Stimulated activated CD8-positive, alpha-beta memory T cell treated with anti-CD3 and anti-CD28 coated beads, Interleukin-4, amount 100 ng/mL, for 48 hours (primary cell): ENCODE measurements at places on chromosomes 3 and 15.
A peak's percentile ranks its signal among the peaks of the same experiment; 100 is the strongest.

- DNase-seq = no peak
Observed at GRCh38 chr3:63046152-63046551, 170.9 kb upstream of the CADPS start.

DNA sequence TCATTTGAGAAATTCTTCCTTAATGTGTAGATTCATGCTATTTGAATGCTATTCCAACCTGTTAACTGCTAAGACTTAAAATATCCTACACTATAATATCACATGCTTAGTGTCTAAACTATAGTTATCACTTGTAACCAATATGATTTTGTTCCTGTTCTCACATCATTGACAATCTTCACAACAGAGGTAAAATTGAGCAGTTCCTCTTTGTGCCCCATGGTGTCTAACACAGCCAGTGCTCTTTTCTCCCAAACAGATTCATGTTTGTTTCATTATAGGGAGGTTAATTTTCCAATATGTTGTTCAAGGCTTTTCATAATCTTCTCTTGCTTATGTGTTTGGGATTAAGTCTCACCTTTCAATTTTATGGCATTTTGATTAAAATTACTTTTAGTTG is 591.1 kb downstream of the ZPLD1 start:
- no peak for DNase-seq

GRCh38 chr15:51096976-51097375 is 2.3 kb upstream of the TNFAIP8L3 start:
- no peak for DNase-seq

GRCh38 chr15:41462084-41462795 is 31.4 kb upstream of the ITPKA start:
- DNase-seq = no peak

GRCh38 chr15:31155151-31155550 is 53.6 kb upstream of the TRPM1 start:
- no peak for DNase-seq

GRCh38 chr3:42501681-42502428 is 588 bp upstream of the VIPR1 start:
- DNase-seq = peak; percentile 77

- no peak for DNase-seq
Observed at GRCh38 chr15:75007216-75007615, 11.9 kb downstream of the SCAMP5 start.

DNA sequence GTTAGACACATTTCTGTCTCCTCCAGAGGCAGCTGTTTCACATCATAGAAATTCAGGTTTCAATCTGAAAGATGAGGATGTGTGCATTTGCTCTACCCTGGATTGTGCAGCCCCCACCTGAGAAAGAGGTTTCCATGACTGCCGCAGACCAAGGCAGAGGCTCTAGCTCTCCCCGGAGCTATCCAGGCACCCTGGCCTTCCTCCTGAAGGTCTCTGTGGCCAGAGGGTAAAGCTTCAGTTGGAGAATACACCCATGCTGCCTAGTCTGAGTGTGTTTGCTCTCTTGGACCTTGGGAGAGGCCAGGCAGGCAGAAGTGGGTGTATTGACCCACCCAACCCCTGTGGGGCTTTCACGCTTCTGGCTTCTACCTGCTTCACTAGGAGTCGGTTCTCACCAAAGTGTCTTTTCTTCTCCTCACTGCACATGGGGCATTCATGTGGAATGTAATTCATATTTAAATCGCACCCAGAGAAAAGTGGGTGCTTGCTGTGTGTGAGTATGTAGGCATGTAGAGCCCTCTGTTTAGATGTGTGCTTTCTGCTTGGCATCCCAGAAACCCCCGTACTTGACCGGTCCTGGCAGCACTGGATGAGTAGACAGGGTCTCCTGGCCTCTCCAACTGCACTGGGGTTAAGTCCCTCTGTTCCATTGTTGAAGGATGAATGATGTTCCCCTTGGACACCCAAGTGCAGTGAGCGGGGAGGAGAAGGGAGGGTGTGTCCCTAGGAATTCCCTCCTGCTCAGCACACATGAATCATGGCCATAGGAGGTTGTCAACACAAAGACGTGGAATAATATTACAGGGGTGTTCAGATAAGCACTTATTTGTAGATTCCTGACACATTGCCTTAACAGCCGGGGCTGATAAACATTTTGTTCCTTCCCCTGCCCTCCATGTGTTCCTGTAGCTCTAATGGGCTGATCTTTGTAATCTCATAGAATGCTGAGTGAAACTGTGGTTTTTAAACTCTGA is 20.3 kb upstream of the RAB6B start:
- DNase-seq = no peak

GRCh38 chr3:191568206-191568605 is 107.2 kb downstream of the PYDC2 start:
- no peak for DNase-seq

GRCh38 chr3:123459862-123460261 is 11.0 kb upstream of the ADCY5 start:
- DNase-seq = no peak

GRCh38 chr3:43378066-43378935 is 92.0 kb downstream of the SNRK start:
- DNase-seq = peak; percentile 79

GRCh38 chr15:74869726-74870407 is 3.3 kb downstream of the SCAMP2 start:
- DNase-seq = peak; percentile 59

GRCh38 chr3:37129871-37130270 is 44.5 kb downstream of the LRRFIP2 start:
- DNase-seq = no peak

DNA sequence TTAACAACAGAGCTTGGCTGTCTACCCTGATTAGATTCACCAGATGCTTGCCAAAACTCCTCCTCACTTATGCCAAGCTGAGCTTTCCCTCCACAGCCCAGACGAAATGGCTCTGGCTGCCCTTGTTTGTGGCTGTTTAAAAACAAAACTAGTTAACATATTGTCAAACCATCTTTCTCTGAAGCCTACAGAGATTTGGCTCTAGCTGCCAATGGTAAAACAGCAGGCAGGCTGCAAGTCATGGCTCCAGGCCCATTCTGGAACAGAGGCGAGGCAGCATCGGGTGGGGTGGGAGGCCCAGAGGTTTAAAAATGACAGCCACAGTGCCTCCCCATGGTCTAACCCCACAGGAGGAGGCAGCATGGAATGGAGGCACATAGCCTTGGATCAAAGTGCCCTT is 75.9 kb downstream of the SCN5A start:
- DNase-seq = peak; percentile 9

- no peak for DNase-seq
Observed at GRCh38 chr3:160661660-160662059, 15.3 kb upstream of the ARL14 start.

GRCh38 chr3:126026277-126026751 is 57.3 kb downstream of the ROPN1B start:
- DNase-seq = peak; percentile 17

- no peak for DNase-seq
Observed at GRCh38 chr3:61665987-61666386, 104.6 kb downstream of the PTPRG start.

DNA sequence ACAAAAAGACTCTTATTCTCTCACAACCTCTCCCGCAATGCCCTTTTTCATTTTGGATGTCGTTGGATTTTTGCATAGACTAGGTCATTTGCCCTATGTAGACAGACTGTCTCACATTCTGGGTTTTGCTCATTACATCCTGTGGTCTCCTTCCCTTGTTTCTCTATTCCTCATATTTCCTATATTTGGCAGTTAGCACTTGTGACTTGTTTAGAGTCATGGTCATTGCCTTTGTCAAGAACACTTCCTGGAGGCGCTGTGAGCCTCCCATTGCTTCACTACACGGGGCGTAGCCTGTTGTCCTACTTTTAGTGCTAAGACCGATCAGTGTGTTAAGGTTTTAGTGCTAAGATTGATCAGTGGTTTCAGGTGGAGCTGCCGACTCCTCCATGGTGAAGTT is 16.1 kb upstream of the TATDN2 start:
- DNase-seq = no peak

DNA sequence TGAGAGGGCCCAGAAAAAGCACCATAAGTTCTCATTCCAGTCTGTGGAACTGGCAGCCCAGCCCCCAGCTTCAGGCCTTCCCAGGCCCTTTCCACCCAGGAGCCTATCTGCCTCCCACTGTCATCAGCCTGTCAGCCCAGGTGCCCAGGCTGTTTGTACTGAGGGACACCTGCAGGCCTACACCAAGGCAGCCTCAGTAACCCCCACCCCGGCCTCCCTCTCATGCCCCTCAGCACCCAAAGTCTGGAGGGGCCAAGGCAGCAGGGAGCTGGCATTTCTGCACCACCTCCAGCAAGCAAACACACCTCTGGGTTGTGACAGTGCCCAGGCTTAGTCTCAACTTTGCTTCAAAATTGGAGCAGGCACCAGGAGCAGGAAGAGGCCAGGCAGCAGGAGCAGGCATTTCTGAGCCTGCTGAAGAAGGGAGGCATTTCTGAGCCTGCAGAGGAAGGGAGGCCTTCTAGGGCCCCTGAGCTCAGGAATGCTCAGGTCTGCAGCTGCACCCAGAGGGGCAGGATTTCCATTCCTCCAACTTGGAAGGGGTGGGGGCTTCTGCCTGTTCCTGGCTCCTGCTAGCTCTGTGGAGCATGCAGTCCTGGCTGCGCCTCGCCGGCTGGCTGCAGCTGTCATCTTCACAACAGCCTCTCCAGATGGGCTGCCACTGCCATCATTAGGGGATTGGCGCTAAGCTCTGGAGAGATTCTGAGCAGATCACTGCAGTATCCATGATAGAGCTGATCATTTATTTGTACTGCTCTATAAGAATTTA is 396.1 kb downstream of the UNC13C start:
- DNase-seq = no peak

- DNase-seq = peak; percentile 35
Observed at GRCh38 chr3:72722930-72723726, 125.1 kb downstream of the SHQ1 start.

DNA sequence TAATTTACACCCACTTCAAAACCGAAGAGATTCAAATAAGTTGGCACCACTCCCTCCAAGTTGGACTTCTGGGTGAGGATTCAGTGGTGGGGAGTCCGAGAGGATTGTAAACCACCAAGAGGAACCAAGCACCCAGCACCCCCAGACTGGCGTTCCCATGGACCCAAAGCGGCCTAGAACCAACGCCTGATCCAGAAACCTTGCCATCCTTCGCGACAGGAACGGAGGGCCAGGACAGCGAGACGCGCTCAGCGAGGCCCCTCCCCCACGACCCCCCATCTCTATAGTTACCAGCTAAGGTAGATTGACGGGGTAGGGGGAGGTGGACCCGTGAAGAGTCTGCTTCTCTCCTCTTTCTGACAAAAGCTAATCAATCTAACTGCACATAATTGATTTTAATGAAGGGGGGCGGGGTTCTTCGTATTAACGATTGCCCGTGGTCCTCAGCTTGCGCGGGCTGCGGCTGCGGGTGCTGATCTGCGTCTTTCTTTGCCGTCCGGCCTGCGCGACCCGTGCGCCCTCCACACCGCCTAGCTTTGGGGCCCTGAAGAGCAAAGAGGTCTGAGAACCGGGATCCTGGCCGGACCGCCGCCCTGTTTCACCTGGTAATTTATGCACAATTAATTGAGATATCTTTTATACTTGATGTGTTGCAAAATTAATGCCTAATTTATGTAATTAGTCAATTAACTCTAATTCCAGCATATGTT is 10.9 kb upstream of the FOXB1 start:
- no peak for DNase-seq

- DNase-seq = no peak
Observed at GRCh38 chr3:157375342-157375986, 61.2 kb upstream of the PTX3 start.

DNA sequence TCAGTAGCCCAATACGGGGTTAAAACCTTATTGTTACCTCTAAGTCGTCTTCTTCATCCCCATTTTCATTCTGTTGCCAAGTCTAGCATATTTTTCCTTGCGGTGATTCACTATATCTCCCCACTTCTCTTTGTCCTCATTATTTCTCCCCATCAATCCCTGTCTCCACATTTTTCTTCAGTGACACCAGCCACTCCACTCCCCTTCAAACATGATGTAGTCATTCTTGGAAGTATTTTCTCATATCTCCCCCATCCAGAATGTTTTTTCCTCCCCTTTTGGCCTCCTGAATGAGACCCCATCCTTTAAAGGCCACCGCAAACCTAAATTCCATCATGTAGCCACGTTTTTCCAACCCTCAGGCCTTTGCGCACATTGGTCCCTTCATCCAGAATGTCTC is 105.9 kb downstream of the TOP2B start:
- DNase-seq = no peak

DNA sequence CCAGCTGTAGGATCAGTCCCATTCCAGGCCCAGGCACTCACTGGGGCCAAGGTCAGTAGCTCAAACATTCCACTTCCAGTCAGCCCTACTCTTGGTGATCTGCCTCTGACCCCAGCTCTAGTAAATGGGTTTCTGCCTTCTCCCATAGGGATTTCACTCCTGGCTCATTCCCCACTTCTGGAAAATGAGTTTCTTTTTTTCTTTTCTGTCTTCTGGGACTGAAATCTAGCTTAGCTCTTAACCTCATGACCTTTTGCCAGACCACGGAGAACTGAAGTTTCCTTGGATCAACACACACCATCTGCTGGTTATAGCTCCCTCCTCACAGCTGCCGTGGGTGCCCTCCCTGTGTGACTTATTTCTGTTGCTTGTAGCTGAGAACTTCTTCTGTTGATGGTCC is 21.3 kb downstream of the MME start:
- no peak for DNase-seq

DNA sequence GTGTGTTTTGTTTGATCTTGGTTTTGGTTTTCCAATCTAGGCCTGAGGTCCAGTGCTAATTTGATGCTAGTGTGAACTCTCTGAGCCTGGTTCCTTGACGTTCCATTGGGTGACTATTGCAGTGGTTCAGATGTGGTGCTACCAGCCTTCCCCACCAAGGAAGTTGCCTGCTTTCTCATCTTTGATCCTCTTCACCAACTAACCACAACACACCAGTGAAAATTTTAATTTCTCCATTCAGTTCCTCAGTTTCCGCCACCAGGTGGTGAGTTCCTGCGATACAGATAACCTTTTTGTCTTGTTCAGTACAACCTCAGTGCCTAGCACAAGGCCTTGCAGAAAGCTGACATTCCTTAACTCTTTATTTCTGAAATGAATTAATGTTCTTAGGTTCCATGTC is 337.4 kb upstream of the TPRG1 start:
- peak; percentile 26 for DNase-seq

DNA sequence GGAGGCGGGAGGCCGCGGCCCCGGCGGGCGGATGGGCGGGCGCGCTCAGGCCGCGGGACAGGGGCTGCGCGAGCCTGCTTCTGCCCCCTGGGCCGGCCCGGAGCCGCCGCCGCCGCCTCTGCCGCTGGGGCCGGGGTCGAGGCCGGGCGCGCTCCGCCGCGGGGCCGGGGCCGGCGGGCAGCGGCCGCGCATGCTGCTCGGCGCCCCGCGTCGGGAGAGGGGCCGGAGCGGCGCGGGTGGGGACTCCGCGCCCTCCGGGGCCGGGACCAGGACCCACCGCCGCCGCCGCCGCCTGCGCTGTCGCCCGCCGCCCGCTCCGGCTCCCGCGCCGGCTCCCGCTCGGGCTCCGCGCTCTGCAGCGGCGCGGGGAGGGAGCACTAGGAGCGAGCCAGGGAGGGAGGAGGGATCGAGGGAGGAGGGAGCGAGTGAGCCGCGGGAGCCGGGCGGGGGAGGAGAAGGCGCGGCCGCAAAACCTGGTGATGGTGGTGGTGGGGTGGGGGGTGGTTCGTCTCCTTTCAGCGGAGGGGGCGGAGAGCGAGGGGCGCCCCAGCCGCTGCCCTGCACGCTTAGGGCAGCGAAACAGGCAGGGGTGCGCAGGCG is at the start of gene LINGO1:
TSS of gene LINGO1 (minus strand) at position 379 of the 600 bp plus-strand sequence. CDS start 597 bp downstream, outside the sequence.
- DNase-seq = no peak
